ENCODE measurements at places on chromosomes 3 and 15.

GRCh38 chr3:74267131-74267530, 347.3 kb downstream of the CNTN3 start:
- no peak for DNase-seq

DNA sequence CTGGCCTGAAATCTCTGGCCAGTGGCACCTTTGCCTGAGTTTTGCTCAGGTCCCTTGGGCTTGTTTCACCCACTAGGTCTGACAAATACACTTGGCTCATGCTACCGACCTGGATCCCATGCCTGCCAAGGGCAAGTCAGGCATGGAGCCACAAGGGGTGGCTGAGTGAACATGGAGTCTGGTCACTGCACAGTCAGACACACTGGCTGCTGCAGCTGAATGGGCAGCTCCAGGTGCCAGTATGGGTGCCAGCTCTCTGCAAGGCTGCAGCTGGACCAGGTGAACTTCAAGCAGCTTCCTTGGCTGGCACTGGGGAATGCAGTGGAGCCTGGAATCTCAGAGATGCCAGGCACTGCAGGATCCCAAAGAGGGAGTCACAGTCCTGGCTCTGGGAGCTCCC, 170.3 kb downstream of the NECTIN3 start:
- DNase-seq, result no peak

- no peak for DNase-seq
These were observed 122.3 kb downstream of the PLD1 start for GRCh38 chr3:171688002-171688401.

DNA sequence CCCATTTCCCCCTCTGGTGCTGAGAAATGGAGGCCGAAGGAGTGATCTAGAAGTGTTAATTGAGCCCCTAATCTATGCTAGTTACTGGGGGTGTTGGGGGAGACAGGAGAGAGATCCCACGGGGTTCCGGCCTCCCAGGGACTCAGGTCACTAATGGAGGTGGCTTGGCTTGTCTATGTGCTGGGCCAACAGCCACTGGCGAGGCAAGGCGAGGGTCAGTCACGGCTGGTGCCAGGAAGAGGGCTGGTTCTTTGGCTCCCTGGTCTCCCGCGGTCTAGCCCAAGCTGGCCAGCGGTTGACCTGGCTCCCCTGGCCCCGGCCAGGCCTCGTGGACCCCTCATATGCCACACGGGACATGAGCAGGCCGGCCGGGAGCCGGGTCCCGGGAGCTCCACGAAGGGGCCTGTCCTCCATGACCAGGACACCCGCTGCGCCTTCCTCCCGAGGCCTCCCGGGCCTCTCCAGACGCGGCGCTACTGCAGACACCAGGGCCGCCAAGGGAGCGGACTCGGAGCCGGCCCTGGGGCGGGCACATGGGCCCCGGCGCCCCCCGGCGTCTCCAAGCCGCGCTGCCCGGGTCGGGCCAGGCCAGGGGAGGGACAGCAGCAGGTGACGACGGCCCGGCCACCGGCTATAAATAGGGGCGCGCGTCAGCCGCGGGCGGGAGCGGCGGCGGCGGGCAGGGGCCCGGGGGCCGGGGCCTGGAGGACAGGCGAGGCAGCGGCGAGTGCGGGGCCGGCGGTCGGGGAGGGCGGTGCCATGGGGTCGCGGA, at the start of gene ALPK3:
Gene ALPK3, plus strand, starts transcription at position 663 of the 772 bp plus-strand sequence. Its CDS starts 97 bp downstream, at position 760.
- DNase-seq, result no peak

GRCh38 chr15:87618203-87618725, 638.3 kb downstream of the NTRK3 start:
- no peak for DNase-seq

GRCh38 chr3:170759511-170760173, 110.4 kb downstream of the RPL22L1 start:
- DNase-seq, result no peak

DNA sequence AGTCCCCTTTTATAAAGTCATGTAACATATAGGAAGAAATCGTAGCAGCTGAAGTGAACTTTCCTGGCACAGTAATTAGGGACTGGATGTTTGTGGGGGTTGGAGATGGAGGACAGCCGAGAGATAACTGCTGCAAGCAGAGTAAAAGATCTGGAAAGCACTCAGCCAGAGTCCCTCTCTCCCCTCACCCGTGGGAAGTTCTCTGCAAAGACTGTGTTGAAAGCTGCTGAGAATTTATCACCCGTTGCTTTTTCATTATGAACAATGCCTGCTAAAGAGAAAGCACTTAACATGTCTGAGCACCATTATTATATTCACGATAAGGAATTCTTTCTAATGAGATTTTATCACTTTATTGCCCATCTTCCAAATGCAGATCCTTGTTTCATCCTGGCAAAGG, 248.8 kb downstream of the SHOX2 start:
- no peak for DNase-seq

DNA sequence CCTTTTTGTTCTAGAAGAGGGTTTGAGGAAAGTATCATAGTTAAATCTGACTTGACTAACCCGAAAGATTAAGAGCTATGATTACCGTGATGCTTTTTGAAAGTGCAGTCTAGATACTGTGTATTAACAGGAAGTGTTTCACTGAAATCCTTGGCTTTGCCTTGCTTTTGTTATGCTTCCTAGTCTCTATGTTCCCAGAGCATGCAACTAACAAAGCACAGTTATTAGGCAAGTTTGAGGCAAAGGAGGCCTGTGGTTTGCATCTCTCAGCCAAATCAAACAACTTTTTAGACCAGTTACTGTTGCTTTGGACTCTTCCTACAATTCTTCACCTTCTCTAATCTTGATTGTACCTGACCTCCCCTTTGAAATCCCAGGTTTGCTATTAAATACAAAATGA, 3.9 kb downstream of the LXN start:
- no peak for DNase-seq

DNA sequence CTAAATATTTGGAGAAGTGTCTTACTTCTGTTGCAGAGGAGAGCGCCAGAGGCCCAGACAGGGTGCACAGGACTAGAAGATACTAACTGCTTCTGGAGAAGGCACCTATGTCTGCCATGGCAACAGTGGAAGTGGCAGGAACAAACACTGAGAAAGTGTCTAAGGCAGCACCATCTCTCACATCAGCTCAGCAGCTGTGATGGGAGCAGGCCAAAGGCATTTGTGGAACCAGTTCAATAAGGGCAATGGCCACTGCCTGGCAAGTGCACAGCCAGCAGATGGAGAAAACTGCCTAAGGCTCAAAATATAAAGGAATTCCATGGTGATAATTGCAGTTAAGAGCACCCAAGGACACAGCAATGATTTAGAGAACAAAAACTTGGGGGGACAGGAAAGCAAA, 563.0 kb upstream of the CCDC54 start:
- DNase-seq, result no peak

DNA sequence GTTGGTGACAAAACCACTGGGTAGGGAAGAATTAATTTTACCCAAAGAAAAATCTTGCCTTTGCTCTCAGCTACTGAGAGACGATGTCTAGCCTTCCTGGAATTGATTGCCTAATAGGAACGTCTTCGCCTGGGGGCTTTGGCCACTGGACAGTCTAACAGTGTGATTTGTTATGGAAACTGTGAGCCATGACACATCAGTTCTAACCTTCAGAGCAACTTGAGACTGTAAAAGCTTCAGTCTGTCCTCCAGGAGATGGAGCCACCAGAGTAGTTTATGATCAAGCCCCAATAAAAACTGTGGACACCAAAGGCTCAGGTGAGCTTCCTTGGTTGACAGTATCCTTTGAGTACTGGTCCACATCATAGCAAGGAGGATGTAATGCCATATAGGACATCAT, 235.8 kb upstream of the TMCO5A start:
- no peak for DNase-seq

- DNase-seq, result no peak
These were observed 76.6 kb upstream of the KLF13 start for GRCh38 chr15:31250033-31250432.

- no peak for DNase-seq
These were observed 74.1 kb upstream of the RNF7 start for GRCh38 chr3:141663993-141664392.

GRCh38 chr3:32992310-32992686, 40.9 kb downstream of the CCR4 start:
- DNase-seq, result no peak
